Globus pallidus (tissue), 1 donor: ENCODE measurements at places on chromosomes 3 and 15.

DNA sequence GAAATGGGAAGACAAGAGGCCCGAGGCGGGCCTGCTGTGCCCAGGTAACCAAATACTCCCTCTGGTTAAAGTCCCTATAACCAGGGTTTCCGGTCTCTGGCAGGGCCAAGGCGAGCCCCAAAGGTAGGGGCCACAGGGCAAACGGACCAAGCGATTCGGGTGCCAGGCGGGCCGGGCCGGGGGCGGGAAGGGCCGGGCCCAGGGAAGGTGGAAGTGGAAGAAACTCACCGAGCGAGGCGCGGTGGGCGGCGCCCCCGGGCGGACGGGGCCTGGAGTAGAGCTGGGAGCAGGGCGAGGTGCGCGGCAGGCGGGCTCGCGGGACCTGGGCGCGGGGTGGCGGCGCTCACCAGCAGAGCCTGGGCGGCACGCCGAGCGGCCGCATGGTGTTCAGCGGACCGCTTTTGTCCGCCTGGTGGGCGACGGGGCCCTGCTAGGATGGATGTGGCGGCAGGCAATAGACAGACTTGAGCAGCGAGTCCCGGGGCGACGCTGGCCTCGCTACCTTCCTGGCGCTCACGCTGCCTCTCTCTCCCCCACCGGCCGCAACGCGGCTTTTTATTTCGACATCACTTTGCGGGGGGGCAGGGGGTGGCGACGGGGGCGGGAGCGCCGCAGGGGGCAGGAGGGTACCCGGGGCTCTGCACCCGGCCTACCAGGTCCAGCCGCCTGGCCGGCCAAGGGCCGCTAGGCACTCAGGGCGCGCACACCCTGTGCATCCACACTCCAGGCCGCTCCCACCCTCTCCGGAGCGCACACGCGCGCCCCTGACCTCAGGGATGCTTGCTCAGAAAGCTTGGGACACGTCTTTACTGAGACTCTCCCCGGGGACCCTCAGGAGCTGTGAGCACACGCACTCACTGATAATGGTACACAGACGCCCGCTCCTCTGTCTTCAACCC lies at the start of gene GATA2:
GATA2 (minus strand) TSS at position 531 of the 899 bp plus-strand sequence. CDS start 6,170 bp downstream, outside the sequence.
- no peak for DNase-seq

DNA sequence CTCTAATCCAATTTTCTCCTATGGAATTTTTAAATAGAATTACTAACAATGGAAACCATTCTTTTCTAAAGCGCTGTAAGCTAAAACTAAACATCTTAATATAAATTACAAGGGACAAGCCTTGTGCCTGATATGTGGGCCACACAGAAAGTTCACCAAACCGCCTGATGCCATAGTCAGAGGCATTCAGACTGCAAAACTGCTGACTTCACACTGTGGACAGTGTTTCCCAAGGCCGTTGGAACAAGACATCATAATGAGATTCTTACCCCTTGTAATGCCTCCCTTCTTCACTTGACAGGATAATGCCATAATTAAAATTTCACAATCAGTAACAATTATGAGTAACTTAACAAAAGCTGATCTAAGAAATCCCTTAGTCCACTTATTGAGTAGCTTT lies 14.9 kb downstream of the SH3GL3 start:
- no peak for DNase-seq

DNA sequence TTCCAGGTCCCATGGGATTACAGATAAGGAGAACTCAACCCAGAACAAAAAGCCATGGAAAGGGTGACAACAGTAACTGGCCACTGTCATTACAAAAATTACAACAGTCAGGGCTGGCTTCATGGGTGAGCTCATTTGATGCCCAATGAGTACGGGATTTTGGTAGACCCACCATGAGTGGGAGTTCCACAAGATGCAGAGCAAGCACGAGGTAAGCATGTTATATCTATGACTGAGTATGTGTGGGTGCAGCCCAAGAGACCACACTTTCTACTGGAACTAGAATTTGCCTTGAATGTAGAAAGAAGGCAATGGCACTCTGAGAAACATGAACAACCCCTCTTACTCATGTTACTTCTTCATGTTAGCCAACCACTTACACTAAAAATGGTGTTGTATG lies 83.3 kb downstream of the IGF2BP2 start:
- DNase-seq = no peak

DNA sequence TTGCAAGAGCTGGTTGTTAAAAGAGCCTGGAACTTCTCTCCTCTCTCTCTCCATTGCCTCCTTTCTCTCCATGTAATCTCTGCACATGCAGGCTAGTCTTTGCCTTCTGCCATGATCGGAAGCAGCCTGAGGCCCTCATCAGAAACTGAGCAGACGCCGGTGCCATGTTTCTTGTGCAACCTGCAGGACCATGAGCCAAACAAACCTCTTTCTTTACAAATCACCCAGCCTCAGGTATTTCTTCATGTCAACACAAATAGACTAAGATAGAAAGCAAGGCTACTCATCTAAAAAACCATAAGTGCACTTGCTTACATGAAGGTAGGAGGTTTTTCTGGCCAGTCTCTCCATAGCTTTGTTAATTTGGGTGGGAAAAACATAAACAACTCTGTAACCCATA lies 8.7 kb downstream of the PDZRN3 start:
- DNase-seq = no peak

DNA sequence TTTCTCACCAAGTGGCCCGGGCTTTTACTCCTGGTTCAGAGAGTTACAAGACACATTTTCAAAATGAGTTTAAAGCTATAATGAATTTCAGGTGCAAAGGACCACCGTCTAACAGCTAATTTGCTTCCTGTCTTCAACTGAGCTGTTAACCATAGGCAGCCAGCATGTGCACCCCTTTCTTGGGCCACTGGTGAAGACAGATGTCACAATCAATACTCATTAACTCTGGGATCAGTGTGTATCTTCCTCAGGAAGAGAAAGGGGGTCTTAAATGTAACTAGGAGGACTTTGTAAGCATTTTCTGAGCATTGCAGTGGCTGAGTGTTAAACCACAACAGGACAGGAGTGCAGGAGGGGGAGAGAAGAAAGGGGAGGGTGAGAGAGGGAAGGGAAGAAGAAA lies 750.7 kb upstream of the CFAP20DC start:
- no peak for DNase-seq

GRCh38 chr3:185519021-185519420 lies 20.2 kb upstream of the TMEM41A start:
- DNase-seq = no peak

GRCh38 chr3:171846597-171846996 lies 3.4 kb downstream of the TMEM212 start:
- no peak for DNase-seq

GRCh38 chr15:57227166-57227565 lies 149.1 kb upstream of the CGNL1 start:
- no peak for DNase-seq

- peak; percentile 9 for DNase-seq
These were observed 51.6 kb upstream of the CMTM7 start for GRCh38 chr3:32340039-32340438.

- peak; percentile 35 for DNase-seq
These were observed 56.2 kb downstream of the IL5RA start for GRCh38 chr3:3053974-3054373.

DNA sequence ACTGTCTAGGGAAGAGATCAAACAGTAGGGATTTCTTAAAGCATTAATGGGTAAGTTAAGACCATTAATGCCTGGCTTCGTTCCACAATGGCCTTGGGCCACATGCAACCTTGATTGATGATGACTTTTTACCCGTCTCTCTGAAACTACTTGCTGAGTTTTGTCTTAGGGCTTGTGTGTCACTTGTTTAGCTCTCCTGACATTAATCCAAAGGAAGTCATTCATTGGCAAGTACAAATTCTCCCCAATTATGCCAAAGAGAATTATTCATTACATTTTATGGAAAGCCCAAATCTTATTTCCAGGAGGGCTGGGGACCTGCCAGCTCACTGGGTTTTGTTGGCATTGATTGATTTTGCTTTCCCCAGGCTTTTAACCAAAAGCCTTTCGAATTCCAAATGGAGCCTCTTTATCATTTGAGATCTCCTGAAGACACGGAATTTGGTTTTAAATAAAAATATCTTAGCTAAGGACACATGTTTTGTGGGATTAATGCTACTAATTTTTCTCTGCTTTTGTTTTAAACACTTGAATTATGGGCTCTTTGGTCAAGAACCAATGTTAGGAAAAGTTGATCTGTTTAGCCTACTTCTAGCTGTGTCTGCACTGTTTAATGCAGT lies 40.7 kb downstream of the SERPINI1 start:
- no peak for DNase-seq

GRCh38 chr3:31777887-31778286 lies 203.2 kb downstream of the OSBPL10 start:
- DNase-seq = no peak

DNA sequence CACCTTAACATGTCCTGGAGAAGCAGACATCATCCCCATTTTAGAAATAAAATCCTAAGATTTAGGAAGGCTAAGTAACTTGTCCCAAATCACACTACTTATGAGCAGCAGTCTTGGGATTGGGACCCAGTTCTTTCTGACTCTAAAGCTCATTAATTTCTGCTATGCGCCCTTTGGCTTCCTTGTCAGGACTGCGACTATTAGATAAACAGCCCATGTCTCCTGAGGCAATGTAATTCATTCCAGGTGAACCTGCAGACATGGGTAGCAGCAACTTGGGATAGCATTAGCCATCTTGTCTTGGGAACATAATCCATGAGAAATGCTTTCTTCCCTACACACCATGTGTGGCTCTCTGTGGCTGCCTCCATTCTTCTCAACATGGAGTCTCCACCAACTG lies 32.3 kb upstream of the FBN1 start:
- no peak for DNase-seq

DNA sequence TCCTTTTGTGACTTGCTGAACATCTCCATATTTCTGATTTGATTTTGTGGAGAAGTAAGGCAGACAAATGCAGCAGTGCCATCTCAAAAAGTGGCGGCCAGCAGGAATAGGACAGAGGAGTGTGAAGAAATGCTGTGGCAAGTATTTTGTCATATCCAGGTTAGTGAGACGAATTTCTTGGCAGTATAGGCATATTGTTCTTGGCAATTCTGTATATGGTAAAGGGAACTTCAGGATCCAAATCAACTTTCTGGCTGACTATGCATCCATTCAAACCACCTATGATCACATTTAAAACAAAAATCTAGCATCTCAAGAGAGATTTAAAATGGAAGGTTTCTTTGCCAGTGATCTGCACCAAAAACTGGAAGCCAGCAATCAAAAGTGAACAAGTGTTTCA lies 228.0 kb downstream of the DTWD1 start:
- no peak for DNase-seq

GRCh38 chr3:28738425-28738824 lies 389.8 kb upstream of the AZI2 start:
- no peak for DNase-seq

DNA sequence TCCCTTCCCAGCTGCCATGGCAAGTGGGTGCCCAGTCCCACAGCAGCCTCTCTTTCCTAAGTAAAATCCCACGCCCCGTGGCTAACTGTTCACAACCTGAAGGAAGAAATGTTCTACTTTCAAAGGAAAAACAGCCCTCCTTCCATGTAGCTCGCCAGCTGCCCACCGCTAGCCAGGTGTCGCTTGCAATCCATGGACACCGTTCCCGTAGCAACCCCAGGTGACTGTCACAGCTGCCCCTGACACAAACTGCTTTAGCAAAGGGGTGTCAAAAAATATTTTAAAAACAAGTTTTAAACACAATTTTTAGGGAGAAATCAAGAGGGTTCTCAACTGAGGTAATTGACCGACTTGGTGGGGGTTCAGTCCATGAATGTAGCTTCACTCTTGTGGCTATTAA lies 21.0 kb upstream of the CGNL1 start:
- DNase-seq = no peak

GRCh38 chr3:67288466-67289106 lies 290.5 kb downstream of the KBTBD8 start:
- no peak for DNase-seq

DNA sequence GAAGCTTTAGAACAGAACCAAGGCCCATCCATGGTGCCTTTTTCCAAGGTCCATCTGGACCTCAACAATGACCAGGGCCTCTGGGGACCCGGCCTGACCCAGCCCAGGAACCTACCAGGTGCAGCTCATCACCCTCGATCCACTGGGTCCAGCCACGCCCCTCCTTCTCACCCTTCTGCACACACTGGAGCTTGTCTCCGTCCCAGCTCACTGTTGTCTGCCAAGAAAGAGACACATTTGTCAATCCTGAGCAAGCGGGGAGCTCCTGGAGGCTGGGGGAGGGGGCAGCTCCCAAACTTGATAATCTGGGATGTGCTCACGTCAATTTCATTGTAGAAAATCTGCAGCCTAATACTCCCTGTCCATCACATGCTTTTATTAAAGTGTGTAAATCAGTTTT lies 21.2 kb downstream of the RBP1 start:
- DNase-seq = no peak

GRCh38 chr3:129060276-129061022 lies at the start of gene GP9:
GP9 (plus strand) TSS chr3:129060779; CDS start chr3:129061740, 961 bp downstream.
- DNase-seq = no peak

DNA sequence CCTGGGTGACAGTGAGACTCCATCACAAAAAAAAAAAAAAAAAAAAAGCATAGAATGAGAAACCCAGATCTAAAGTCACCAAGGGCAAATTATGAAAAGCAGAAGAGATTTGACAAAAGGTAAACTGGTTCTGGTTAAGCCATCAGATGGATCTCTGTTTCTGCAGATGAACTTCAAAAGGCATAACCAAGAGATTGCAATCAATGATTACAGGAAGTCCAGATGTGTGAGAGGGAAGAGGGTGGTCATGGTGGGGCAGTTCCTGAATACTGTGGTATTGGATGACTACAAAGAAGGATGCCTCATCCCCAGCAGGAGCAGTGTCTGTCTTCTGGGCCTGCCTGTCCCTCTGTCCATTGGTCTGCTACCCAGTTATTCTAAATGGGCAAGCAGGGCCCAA lies 3.8 kb downstream of the P4HTM start:
- no peak for DNase-seq

DNA sequence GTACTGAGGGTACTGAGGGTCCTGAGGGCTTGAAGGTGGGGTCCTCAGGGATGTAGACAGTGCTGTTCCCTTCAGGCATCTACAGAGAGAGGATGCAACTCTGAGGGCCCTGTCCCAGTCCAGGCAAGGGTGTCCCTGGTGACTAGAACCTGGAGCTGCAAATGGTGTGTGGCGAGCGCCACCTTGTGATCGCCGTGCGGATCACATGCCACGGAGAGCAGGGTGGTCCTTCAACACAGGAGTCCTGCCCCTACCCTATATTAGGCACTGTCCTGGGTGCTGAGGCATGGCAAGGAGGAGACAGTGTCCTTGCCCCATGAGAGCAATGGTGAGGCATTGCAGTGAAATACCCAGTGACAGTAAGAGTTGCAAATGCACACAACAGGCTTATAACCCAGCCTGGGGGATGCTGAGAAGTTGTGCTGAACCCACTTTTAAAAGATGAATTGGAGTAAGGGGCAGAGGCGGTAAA lies 23.6 kb downstream of the RHCG start:
- no peak for DNase-seq

DNA sequence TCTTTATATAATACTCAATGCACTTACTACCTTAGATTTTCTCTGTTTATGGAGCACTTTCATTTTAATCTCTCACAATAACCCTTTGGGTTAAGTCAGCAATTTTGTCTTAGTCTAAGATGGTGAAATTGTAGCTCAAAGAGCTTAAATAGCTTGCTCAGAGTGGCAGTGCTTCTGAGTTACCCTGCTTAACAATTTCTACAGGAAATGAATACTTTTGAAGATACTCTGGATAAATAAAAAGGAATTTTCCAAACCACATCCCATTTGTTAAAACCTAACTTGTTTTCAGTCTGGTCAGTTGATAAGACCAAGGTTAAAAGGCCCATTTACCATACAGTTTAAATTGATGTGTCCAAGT lies 37.2 kb downstream of the HMG20A start:
- no peak for DNase-seq
